A549 (cell line): ENCODE measurements at places on chromosomes 6 and 20. TPM values are rescaled to one million over a fixed set of nuclear protein-coding genes. Genes with fewer than 3 reads are reported as not detected.

Gene OR2H1
- not detected in 3 replicates for polyA plus RNA-seq

- DNase-seq, result peak; percentile 55
Observed at GRCh38 chr6:125154761-125155135, 1.2 kb downstream of the TPD52L1 start.

Gene FAM162B
- not detected in 3 replicates for polyA plus RNA-seq

- DNase-seq, result no peak
Observed at GRCh38 chr20:38216746-38217595, 43.6 kb downstream of the KIAA1755 start.

DNA sequence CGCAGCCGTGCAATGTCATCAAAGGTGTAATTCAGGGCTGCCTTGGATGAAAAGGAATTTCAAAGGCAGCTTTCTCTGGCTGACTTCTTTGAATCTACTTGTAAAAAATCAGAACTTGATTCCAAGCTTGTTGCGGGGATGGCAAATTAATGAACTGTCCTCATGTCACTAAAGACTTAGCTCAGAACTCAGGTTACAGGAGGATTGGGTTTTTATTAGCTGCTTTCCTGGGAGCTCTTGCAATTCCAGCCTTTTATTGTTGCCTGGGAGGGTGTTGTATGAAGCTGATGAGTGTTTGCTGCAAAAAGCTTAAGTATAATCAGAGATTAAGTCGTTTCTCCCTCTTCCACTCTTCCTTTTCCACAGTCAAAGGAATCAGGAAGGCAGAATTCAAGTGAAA is 113.0 kb upstream of the CDH4 start:
- DNase-seq, result no peak

Gene SPTLC3
- polyA plus RNA-seq, result 0.04 to 0.18 TPM (median 0.10 TPM) in 3 replicates

DNA sequence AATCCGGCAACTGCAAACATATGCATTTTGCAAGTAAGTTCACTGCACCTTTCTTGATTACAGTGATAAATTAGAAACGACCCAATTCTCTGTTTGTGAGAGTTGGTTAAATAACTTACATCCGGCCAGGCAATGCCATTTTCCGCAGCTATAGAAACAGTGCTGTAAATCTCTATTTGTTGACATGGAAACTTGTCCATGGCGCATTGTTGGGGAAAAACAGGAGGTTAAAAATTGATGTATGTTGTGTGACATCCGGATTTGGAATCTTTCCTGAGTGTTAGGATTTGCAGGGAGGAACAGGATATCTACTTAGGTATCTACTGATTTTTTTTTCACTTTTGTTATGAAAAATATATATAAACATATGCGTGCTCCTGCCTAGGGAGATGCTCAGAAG is 66.5 kb downstream of the DLGAP4 start:
- DNase-seq, result no peak

Gene C20orf204
- 0.49 to 0.69 TPM (median 0.59 TPM) in 3 replicates for polyA plus RNA-seq

DNA sequence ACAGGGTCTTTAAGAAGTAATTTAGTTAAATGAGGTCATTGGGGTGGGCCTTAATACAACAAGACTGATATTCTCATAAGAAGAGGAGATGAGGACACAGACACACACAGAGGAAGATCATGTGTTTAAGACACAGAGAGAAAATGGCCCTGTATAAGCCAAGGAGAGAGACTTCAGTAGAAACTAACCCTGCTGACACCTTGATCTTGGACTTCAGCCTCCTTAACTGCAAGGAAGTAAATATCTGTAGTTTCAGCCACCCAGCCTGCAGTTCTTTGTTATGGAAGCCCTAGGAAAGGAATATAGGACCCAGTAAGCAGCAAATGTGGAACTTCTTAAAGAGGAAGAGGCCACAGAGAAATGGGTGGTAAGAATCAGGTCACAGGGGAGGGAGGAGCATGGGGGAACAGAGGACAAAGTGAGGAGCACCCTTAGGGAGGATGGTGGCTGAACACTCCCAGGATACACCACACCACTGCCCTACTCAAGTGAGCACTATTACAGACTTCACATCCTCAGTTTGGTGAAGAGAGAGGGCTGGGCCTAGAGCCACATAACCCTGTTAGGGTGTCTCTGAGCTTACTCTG is 762 bp downstream of the SIRPB1 start:
- DNase-seq, result no peak

DNA sequence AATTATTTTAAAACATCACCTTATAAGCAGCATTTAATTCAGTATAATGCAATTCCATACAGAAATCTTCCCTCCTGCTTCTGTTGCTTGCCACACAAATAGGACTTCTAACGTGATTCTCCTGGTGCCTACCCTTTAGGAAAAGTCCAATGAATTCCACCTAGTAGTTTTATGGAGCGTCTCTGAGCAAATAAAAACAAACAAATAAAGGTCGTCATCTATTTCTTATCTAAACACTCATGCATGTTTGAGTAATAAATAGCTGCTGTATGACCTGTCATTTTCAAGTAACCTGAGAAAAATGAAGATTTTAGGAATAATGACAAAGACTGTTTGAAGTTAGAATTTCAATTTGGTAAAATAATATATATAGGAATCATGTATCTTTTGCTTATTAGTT is 102.7 kb downstream of the BMP5 start:
- no peak for DNase-seq

DNA sequence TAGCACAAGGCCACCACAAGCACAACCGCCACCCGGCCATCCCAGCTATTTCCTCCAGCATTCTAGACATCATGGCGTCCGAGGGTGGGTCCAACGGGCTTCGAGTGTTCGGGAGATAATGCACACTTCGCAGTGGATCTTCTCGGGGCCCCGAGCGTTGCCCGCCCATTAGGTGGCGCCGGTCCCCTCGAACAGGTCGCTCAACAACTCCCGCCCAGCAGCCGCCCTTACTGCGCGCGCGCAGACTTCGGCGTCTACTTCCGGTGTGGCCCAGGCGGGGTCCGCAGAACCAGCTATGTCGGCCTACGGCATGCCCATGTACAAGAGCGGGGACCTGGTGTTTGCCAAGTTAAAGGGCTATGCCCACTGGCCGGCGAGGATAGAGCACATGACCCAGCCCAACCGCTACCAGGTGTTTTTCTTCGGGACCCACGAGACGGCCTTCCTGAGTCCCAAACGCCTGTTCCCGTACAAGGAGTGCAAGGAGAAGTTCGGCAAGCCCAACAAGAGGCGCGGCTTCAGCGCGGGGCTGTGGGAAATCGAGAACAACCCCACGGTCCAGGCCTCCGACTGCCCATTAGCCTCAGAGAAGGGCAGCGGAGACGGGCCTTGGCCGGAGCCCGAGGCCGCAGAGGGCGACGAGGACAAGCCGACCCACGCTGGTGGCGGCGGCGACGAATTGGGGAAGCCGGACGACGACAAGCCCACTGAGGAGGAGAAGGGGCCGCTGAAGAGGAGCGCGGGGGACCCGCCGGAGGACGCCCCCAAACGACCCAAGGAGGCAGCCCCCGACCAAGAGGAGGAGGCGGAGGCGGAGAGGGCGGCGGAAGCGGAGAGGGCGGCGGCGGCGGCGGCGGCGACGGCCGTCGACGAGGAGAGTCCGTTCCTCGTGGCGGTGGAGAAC is at the start of gene HDGFL1:
Gene HDGFL1, plus strand, starts transcription at position 286 of the 904 bp plus-strand sequence. Its CDS starts 10 bp downstream, at position 296.
- DNase-seq, result no peak

DNA sequence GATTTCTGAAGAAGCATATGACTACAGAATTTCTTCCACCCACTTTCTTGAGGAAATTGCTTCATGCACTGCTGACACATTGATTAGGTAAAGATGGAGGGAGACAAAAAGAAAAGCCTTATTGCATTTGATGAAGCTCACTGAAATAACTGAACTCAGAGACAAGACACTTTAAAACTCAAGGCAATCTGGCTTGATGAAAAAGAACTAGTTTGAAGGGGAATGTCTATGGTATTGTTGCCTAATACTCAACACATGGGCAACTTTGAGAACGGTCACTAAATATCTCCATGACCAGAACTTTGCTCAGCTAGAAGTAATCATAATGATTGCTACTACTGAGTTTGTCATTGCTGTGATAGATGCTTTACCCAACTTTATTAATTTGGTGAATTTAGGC is 38.1 kb downstream of the HTR1B start:
- DNase-seq, result no peak
